ENCODE measurements at places on chromosomes 4 and X.
A peak's percentile ranks its signal among the peaks of the same experiment; 100 is the strongest.

GRCh38 chrX:70470850-70471289 is 26.2 kb downstream of the DLG3 start:
- DNase-seq: no peak

GRCh38 chrX:16125520-16126149 is 2.3 kb downstream of the GRPR start:
- DNase-seq: no peak

DNA sequence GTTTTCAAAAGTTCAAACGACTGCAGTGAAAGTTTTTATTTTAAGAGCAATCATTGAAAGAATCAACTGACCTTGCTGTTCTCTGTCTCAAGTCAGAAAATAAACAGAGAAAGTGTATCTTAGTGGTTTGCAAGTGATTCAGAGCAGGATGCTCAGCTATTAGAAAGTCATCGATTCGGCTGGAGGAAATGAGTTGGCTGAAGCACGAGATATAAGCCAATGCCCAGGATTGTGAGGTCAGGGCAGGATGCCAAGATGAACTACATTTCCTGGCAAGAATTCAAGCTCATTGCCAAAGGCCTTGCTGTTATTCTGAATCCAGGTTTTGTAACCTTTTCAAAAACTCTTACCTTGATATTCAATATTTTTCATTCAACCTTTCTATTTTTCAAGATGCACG is 541.4 kb upstream of the BOD1L1 start:
- DNase-seq: peak; percentile 15

GRCh38 chr4:38935391-38936073 is 67.9 kb downstream of the FAM114A1 start:
- DNase-seq: no peak

DNA sequence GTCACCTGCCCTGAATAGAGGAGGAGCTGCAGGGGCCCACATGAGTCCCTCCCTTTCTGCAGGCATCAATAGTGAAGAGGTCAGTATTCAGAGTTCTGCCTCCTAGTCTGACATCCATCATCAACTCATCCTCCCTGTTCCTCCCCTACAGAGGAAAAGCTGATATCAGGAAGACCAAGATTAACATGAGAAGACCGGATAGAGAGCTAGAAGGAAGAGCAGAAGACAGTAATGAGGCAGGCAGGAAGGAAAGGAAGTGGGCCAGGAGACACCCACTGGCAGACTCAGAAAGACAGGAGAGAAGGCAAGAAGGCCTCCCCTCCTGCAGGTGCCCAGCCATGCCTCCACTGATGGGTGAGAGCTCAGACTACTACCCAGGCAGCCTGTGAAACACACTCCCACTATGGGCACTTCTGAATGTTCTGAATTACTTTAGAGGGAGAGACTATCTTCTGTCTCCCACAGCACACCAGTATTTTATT is 74.6 kb downstream of the CC2D2A start:
- DNase-seq: no peak

DNA sequence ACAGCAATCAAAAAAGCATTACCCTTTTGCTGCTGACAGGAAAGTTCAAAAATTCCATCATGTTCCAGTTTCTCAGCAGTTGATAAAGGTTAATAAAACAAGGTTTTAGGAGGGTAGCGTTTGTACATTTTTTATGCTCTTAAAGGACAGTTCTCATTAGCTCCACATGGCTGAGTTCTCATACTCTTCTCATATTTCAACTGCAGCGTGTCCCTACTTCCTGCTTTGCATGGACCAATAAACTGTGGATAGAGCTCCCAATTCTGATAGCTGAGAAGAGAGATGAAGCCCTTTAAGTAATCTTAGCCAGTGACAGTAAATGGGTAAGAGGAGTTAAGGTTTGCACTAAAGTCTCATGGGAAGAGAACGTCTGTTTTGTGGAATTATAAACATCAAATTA is 53.5 kb downstream of the SPANXA2 start:
- no peak for DNase-seq

- no peak for DNase-seq
These were observed 98.2 kb upstream of the FAM9B start for GRCh38 chrX:9132036-9132638.

GRCh38 chr4:46258431-46258830 is 131.5 kb downstream of the GABRA2 start:
- DNase-seq: no peak

GRCh38 chr4:140718241-140718952 is 37.8 kb downstream of the TBC1D9 start:
- DNase-seq: peak; percentile 10

DNA sequence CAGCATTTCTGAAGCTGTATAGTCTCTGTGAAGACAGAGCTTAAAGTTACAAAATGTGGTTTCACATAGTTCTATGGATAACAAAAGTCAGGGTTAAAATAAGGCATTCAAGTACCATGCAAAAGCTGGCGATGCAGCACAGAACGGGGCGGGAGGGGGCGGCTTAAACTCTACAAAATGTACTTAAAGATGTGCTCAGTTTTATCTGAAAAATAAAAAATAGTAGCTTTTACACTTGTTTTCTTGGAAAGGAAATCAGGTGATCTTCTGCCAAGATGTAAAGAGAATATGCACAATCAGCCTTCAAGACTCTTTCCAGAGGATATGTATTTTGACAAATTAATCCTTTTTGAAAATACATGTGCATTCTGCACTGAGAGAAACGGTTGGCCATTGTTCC is 301.7 kb upstream of the EMCN start:
- DNase-seq: no peak

DNA sequence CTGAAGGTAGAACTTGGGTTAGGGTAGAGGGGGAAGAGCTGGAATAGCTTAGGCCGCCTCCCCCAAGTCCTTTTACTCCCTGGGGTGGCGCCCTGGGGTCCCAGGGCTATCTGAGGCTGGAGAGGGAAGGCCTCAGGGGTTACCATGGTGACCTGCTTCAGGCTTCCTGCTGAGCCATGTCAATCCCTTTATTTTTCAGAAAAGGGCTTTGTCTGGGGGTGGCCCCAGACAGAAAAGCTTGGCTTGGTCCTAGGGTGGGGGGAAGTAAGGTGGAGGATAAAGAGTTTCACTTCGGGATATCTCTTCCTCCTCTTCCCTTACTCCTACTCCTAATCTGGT is 6.3 kb downstream of the EFNB1 start:
- DNase-seq: no peak

GRCh38 chr4:150354214-150354796 is 227.6 kb upstream of the MAB21L2 start:
- DNase-seq: no peak

GRCh38 chrX:95640226-95640625 is 1044.4 kb upstream of the DIAPH2 start:
- no peak for DNase-seq

- DNase-seq: no peak
These were observed 57.4 kb downstream of the CCSER1 start for GRCh38 chr4:90184560-90184959.

- no peak for DNase-seq
These were observed 19.7 kb downstream of the ZFP42 start for GRCh38 chr4:188015025-188015940.

DNA sequence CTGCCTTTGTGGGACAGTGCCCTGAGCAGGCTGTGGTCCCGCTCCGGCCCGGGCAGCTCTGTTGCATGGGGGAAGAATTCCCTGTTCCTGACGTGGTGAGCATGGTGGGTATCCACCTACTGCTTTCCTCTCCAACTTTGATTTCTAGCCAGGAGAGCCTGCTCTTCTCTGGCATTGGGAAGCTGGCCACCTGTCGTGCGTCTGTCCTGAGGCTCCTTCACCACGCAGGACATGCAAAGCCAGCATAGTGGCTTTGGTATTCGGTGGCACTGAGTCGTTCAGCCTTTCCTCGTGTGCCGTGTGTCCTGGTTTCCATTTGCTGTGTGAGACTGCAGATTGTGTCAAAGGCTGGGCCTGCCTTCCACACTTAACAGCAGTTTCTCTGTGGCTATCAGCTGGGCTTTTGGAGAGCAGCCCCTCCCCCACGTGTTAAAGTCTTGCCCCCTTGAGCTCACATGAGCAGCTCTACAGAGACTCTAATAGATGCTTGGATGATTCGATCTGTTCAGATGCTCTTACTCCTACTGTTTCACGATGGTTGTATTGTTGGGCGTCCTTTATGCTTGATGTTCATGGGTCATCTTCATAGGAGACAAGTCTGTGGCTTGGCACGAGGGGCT is 46.3 kb upstream of the CLCN4 start:
- no peak for DNase-seq

DNA sequence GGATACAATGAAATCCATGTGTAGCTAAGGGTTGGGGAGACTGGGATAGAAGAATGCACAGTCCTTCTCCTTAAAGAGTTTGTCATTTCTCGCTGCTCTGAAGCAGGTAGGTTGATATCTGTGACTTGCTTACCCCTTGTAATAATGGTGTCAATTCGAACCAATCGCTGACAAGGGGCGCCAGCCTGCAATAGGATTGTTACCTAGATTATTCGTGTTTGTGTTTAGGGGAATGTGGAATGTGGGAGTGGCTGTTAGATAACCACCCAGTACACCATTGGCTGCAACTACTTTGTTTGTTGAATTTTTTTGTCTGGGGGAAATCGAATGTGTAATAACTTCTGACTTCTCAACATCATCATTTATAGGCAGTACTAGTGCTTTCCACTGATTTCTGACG is 141.6 kb downstream of the LARP7 start:
- DNase-seq: no peak

DNA sequence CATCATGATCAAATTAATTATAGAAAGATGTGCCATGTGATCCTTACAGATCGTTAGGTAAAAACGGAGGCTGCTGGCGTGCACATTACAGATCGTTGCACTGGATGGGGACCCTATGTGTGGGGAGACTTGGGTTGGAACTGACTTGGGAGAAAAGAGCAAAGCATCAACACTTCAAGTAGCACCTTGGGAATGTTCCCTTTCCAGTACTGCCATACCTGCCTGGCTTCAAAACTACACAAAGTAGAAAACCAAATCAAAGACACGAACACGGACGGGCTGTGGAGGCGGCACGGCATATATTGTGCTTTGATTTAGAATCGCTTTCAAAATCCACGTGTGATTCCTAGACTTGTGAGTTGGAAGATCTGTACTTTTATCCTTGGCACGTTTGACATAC is 898 bp downstream of the CMC4 start:
- no peak for DNase-seq

- DNase-seq: no peak
These were observed 24.1 kb downstream of the GPM6A start for GRCh38 chr4:175787948-175788347.

DNA sequence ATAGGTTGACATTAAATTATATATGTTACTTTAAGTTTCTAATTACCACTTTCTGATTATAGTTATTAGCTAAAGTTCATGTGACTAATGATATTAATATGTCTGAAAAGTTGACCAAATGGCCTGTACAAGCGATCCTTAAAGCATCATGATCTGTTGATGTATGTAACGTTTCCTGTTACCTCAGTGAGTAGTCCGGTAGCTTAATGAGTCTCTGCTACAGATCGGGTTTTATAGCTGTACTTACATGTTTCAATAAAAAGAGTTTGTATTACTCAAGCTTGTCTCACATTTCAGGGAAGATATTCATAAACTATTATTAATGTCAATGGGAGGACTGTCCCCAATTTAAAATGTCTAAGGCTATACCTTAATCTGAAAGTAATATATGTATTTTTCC is 246.3 kb downstream of the PPP3CA start:
- no peak for DNase-seq

GRCh38 chrX:71636438-71637252 is 18.3 kb upstream of the CXCR3 start:
- no peak for DNase-seq

- no peak for DNase-seq
These were observed 114.7 kb downstream of the PDLIM5 start for GRCh38 chr4:94566420-94566819.

- no peak for DNase-seq
These were observed 5.4 kb downstream of the PGK1 start for GRCh38 chrX:78109458-78109857.

DNA sequence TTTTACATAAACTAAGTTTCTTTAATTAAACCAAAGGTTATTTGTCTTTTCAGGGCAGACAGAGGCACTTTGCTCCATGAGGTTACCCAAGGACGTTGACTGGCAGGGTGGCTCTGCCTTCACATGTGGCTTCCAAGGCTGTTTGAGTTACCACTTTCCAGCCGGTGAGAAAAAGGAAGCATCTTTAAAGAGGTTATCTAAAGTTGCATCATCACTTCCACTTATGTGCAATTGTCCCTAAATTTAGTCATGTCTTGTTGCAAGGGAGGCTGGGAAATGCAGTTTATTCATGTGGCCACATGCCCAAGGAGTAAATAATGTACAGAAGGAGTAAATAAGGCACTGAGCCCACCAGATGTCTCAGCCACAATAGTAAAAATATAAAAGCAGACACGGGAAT is 29.0 kb upstream of the RAP1GDS1 start:
- no peak for DNase-seq

GRCh38 chr4:108950158-108950915 is 187.5 kb upstream of the ETNPPL start:
- peak; percentile 19 for DNase-seq

GRCh38 chr4:184417802-184418511 is 56.4 kb downstream of the IRF2 start:
- DNase-seq: peak; percentile 82

DNA sequence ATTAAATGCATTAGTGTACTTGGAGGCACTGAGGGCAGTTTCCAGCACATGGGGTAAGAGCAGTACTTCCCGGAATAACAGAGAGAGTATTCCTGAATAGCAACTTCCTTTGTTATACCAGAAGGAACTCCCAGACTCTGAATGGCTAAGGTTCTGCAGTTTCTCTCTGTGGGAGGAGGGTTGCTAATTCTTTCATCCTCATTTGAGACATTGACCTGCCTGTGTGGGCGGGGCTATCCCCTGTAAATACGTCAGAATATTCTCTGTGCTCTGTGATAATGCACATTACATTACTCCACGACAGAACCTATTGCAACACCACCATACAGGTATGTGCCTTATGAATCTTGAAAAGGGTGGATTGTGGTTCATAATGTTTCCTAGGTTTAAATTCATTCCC is 52.7 kb downstream of the SPINK2 start:
- no peak for DNase-seq

DNA sequence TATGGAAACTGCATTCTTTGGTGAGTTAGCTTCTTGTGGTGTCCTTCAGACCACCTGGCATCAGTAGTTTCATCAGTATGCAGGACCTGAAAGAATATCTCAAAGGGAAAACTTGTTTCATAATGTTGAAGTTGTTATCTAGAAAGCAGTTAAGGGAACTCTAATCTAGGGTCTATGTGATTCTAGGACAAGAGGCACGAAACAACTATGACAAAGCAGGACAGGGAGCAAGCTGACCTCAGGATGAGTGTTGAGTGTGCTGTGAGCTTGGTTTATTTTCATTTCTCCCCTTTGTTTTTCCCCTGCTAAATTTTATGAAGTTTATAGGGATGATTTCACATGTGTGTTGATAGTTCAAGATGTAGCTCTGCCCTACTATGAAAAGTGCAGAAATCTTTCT is 65.7 kb downstream of the MXRA5 start:
- no peak for DNase-seq
